ENCODE measurements at places on chromosomes 5 and 9. TPM values are rescaled to one million over a fixed set of nuclear protein-coding genes. Genes with fewer than 3 reads are reported as not detected.

GRCh38 chr9:86648828-86649170 is 294.6 kb upstream of the TUT7 start:
- no peak for DNase-seq

GRCh38 chr9:114186605-114187289 is 31.4 kb downstream of the COL27A1 start:
- DNase-seq = no peak

- DNase-seq = no peak
Measured at GRCh38 chr5:124733329-124733650, 13.1 kb downstream of the ZNF608 start.

DNA sequence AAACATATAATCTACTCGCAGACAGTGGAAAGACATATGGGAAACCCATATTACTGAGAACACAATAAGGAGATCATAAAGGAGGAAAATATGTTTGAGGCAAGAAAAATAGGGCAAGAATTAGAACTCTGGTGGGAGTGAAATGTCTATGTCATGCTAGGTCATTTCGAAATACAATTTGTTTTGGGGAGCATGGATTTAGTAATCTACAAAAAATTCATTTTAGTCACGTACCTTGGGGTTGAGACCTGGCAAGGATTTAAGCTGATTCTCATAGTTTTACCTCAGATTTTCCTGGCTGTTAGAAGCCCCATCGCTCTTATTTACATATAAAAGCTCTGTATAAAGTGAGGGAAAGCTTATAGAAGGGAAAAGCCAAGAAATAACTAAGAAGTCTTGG is 11.5 kb upstream of the CSNK1G3 start:
- DNase-seq = no peak

DNA sequence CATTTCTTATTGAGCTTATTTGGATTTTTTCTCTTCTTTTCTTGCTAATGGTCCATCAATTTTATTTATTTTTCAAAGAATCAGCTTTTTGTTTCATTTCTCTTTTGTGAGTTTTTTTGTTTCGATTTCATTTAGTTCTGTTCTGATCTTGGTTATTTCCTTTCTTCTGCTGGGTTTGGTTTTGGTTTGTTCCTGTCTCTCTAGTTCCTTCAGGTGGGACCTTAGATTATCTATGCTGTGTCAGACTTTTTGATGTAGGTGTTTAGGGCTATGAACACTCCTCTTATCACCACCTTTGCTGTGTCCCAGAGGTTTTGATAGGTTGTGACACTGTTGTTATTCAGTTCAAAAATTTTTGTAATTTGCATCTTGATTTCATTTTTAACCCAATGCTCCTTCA is 119.8 kb downstream of the GABRG2 start:
- DNase-seq = no peak

GRCh38 chr5:34789021-34789531 is 49.9 kb upstream of the TTC23L start:
- peak; percentile 87 for DNase-seq

DNA sequence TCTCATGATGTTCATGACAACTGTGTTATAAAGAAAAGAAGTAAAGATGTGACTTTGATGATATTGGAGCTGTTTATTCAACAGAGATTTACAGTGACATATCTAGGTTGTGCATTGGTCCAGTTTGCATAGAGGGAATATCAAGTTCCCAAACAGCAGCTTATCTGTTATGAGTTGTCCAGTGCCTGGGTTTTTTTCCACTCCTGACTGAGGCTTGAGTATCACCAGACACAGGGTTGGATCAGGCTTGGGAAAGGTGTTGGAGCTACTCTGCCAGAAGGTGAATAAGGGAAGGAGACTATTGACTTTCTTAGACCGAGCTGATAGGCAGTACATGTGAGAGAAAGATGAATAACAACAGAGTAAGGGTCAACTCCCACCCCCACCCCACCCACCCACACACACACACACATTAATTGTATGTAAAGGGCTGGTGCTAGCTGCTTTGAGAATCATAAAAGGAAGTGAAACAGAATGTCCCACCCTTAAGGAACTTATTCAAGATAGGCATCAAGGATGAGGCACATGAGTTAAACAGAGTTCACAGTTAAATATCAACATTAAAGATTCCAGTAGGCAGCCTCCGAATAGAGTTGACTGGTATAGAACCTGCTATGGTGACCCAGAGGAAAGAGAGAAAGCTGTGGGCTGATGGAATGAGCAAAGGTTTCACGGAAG is 33.0 kb upstream of the RASGRF2 start:
- no peak for DNase-seq

DNA sequence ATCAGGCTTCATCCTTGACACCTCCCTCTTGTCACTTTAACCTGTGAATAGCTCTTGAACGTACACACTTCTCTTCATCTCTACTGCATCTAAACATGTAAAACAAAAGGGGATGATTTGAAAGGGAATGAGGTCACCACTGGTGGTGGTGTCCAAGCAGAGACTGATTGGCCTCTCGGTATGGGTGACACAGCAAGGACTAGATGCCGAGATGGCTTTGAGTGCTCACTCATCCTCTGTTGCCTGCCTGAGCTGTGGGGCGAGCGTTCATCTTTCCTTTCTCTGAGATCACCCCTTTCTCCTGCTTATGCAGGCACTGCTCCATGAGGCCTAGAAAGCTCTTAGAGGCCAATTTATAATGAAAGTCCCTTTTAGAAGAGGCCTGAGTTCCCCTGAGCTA is 51.9 kb downstream of the SEC61B start:
- no peak for DNase-seq

- no peak for DNase-seq
Measured at GRCh38 chr9:94173632-94174031, 85.5 kb upstream of the ZNF169 start.

DNA sequence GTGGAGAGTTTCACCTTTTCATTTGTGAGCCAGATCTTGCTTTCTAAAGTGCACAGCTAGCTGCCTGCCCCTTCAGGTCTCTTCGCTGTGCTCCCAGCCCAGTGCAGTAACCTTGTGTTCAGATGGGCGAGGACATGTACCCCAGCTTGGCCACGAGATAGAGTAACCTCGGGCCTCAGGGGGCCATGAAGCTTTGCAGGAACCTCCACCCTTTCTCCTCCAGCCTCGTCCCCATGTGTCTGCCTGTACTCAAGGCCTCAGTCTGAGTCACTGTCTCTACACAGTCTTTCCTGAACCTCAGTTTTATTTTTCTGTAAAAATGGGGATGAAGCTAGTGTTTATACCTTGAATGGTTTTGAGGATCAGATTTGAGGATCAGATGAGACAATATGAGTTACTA is 37.9 kb downstream of the ERGIC1 start:
- peak; percentile 32 for DNase-seq

DNA sequence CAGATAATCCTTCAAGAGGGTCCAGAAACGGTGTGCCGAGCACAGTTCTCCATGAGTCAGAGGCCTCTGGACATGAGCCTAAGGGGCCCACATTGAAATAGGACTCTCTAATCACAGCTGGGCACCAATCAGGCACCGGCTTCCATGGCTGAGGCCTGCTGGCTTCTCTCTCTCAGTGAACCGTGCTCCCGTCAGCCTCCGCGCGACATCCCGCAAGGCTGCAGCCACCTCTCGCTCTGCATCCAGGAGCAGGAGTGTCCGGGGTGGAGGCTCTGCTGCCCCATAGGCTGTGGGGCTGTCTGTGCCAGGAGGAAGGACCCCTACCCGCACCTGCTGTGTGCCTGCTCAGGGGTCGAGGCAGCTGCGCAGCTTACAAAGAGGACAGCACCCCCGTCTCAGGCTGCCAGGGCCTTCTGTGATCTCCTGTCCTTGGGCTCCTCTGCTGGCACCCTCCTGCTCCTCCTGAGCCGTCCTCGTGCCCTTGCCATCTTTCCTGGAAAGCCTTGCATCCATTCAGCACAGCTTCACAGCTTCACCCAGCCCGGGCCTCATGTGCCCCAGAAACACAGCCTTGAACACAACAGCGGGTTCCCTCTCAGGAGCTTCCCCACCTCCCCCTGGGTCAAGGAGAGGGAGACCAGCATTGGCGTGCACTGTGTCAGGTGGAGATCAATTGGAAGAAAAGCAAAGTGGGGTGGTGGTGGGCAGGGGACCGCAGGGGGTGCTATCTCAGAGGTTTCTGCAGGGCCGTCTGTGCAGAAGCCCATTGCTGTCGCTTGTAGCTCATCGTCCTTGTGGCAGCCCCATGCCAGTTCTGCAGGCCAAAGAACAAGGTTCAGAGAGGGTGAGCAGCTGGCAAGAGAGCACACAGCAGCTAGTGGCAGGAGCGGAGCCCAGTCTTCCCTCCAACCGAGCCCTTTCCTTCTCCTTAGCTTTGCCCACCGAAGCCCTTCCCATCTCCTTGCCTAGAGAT is 22.8 kb upstream of the FCN1 start:
- no peak for DNase-seq

DNA sequence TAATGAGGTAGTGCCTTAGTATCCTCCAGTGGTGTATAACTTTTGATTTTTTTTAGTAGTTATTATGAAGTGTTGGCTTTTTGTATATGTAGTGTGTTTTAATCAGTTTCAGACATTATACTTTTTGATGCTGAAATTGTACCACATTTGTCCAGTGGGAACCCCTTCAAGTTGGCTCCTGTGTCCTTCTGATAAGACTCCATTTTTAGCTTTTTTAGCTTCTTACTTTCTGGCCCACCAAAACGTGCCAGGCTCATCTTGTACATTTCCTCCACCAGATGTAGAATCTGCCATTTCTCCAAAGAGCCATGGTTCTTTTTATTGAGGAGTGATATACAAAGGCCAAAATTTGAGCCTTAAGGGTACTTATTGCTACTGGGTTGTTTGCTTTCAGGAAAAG is 84.4 kb downstream of the PBX3 start:
- no peak for DNase-seq

- DNase-seq = peak; percentile 96
Measured at GRCh38 chr5:82165740-82166530, 112.2 kb downstream of the RPS23 start.

DNA sequence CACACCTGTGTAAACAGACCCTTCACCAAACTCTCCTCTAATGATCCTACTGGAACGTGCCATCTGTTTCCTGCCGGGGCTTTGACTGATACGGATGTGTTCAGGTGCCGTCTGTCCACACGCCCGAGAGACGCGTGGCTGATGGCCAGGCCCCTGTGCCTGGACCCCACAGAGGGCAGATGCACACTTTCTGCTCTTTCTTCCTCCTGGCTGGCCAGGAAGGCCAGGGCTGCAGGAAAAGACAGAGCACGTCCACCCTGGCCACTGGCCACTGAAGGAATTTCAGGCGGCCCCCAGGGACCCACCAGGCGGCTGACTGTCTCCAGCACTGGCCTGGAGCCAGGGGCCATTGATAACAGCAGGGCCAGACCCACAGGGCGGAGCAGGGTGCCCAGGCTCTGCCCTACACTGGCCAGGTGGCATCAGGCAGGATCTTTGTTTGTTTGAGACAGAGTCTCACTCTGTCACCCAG is 3.6 kb upstream of the ENG start:
- DNase-seq = peak; percentile 39

DNA sequence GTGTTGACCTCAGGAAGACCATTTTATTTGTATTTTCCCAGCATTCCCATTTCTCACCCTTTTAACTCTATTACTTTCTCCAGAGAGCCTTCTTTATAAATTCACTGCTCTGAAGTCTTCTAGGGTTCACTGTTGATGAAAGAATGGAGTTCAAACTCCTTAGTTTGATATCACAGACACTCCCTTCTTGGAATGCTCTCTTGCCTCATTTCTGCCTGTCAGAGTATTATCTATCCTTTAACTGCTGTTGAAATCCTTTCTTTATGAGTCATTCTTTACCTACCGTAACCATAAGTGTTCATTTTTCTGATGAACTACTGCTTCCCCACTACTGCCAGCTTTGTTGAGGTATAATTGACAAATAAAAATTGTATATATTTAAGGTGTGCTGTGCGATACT is 4.3 kb downstream of the RIC1 start:
- DNase-seq = peak; percentile 47

- DNase-seq = no peak
Measured at GRCh38 chr5:119439140-119439631, 13.1 kb upstream of the HSD17B4 start.

DNA sequence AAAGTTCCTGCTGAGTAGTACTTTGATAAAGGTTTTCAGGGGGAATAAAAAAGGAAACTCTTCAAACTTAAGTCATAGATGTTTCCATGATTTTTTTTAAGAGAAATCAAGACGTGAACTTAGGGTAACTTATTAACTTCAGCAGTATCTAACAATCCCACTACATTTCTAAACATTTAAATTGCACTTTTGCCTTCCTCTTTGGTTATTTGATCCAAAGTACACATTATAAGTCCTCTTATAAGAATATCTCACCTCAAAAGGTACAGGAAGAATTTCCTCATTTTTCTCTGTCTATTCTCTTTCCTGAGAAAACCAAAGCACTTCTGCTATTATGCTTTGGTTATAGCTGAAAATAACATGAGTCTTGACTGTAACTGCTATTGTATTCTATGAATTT is 7.9 kb downstream of the PTPRD start:
- no peak for DNase-seq

DNA sequence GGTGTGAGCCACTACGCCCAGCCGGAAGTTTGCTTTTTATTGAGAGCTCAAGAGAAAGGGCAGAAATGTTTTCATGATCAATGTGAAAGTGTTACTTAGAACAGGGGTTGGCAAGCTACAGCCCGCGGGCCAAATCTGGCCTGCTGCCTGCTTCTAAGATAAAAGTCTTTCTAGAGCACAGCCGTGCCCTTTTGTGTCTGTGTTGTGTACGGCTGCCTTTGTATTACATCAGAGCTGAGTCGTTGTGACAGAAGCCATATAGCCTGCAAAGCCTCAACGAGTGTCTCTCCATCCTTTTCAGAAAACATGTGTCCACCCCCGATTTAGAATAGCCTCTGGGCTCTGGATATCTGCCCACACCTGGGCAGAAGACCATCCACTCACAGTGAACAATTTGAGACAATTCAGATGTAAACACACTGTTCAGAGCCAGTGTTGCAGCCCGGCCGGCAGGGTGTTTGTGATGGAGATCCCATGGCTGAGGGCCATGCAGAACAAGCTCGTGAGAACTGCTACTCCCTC is 28.8 kb downstream of the AK8 start:
- peak; percentile 12 for DNase-seq

DNA sequence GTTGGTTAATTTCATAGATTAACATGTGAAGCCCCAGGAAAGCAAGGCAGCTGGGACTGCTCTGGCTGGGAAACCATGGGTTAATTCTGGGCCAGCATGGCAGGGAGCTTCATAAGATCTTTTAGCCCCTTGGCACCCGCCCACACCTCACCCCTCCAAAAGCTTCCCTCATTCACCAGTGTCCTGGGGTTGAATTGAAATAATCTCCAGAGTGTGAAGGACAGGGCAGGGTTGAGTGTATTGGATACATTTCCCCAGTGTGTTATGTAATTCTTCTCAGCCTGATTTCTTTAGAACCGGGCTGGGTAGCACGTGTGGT is 19.4 kb downstream of the WNT8A start:
- DNase-seq = no peak

GRCh38 chr5:149776361-149777305 is 46.5 kb downstream of the PPARGC1B start:
- DNase-seq = no peak

- peak; percentile 54 for DNase-seq
Measured at GRCh38 chr5:172503925-172504700, 49.8 kb upstream of the SH3PXD2B start.

The PKD2L2 gene
- total RNA-seq = not detected

The SLC34A1 gene
- total RNA-seq = not detected

The HEXB gene
- total RNA-seq = 241 TPM

The RMRP gene
- total RNA-seq = 966 TPM

The KIF24 gene
- 0.74 TPM for total RNA-seq

The CCDC192 gene
- not detected for total RNA-seq

The ARHGAP26 gene
- total RNA-seq = 9.0 TPM

The ARID3C gene
- 0.74 TPM for total RNA-seq

The PCDHGC3 gene
- total RNA-seq = 53.7 TPM

The GRPEL2 gene
- 24.4 TPM for total RNA-seq

The SPEF2 gene
- 5.7 TPM for total RNA-seq

All from fibroblast of the aortic adventitia (primary cell).